ENCODE measurements at places on chromosomes 3 and 15.
A peak's percentile ranks its signal among the peaks of the same experiment; 100 is the strongest.

GRCh38 chr15:41022487-41023090, 69.3 kb downstream of the CHAC1 start:
- DNase-seq = peak; percentile 54

DNA sequence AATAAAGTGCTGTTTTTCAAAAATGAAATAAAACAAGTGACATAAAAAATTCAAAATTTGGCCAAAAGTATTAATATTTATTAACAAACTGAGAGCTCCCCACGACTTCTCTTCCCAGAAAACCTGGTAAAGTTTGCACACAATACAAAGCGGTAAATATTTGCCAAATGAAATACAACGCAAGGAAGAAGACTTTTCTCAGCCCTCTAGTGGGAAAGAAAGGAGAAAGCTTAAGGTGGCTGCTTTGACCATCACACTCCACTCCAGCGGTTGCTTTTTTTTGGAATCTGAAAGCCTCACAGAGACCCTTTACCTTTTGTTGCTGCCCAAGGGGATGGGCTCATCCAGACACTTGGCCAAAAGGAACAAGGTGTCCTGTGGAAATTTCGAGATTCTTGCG, 1.1 kb upstream of the GK5 start:
- DNase-seq = no peak

GRCh38 chr3:186639778-186640472, at the start of gene FETUB:
TSS of gene FETUB (plus strand) at chr3:186640399. CDS start at chr3:186640461, 62 bp downstream.
- DNase-seq = no peak

GRCh38 chr3:135694142-135694541, 271.4 kb upstream of the PPP2R3A start:
- DNase-seq = no peak

GRCh38 chr3:172256101-172256734, 192.0 kb downstream of the GHSR start:
- DNase-seq = no peak

GRCh38 chr15:101469520-101470288, 19.8 kb downstream of the PCSK6 start:
- no peak for DNase-seq

DNA sequence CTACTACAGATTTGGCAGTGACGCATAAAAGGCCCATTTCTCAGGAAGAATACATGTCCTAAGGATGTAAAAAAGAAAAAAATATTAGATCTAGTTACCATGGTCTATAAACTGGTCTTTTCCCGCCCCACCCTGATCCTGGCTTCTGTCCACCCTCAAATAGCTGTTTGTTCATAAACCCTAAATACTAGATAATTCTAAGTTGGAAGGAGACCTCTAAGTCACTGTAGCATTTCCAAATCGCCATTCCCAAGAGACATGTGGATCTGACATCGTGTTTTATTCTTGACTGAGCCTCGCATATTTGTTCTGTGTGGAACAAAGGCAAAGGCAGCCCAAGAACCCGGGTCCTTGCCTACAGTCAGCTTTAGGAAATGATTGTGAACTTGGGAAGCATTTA, 49.0 kb downstream of the LMCD1 start:
- no peak for DNase-seq

DNA sequence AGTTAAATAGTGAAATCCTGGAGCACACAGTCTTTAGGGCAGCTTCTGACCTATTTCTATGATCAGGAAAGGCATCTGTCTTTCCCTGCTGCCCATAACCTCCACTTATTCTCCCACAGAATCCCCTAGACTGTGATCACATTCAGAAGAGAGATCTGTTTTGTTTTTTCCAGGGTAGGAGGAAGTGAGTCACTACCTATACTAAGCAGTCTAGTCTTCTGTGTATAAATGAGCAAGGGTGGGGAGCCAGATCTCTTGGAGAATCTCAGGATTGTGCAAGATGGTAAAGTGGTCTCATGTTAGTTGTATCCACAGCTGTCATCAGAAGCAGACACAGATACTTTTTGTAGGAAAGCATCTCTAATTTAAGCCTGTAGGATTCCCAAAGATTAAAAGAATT, 11.8 kb upstream of the FBXO22 start:
- peak; percentile 89 for DNase-seq

- DNase-seq = no peak
Observed at GRCh38 chr3:156176048-156176447, 55.7 kb downstream of the KCNAB1 start.

DNA sequence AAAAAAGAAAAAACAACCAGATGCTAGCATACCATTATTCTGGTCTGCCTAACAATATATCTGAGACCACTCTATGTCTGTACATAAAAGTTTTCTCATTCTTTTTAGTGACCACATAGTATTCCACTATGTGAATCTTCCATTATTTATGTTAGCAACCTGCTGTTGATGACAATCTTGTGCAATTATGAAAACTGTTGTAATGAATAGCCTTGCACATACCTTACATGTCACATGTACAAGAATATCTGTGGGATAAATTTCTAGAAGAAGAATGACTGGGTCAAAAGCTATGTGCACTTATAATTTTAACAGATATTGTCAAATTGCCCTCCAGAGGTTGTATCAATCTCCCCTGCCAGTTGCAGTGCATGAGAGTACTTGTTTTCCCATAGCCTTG, 62.5 kb downstream of the ARHGAP31 start:
- no peak for DNase-seq

GRCh38 chr3:94520364-94520763, 457.5 kb downstream of the NSUN3 start:
- DNase-seq = no peak

- DNase-seq = no peak
Observed at GRCh38 chr3:42314411-42314810, 48.4 kb upstream of the CCK start.

- peak; percentile 34 for DNase-seq
Observed at GRCh38 chr3:177464392-177465256, 267.3 kb upstream of the TBL1XR1 start.

- peak; percentile 31 for DNase-seq
Observed at GRCh38 chr15:88769161-88769971, 33.9 kb upstream of the ACAN start.

- no peak for DNase-seq
Observed at GRCh38 chr3:51075221-51075775, 309.8 kb upstream of the MANF start.

- peak; percentile 76 for DNase-seq
Observed at GRCh38 chr15:99104788-99105513, at the start of gene SYNM. TSS of gene SYNM (plus strand) at chr15:99105080. CDS start at chr15:99105200, 120 bp downstream.

- peak; percentile 10 for DNase-seq
Observed at GRCh38 chr3:139774560-139775302, 97.0 kb upstream of the NMNAT3 start.

- DNase-seq = peak; percentile 72
Observed at GRCh38 chr3:186823386-186823785, 17.1 kb upstream of the RFC4 start.

- no peak for DNase-seq
Observed at GRCh38 chr3:140529558-140529957, 148.3 kb upstream of the TRIM42 start.

DNA sequence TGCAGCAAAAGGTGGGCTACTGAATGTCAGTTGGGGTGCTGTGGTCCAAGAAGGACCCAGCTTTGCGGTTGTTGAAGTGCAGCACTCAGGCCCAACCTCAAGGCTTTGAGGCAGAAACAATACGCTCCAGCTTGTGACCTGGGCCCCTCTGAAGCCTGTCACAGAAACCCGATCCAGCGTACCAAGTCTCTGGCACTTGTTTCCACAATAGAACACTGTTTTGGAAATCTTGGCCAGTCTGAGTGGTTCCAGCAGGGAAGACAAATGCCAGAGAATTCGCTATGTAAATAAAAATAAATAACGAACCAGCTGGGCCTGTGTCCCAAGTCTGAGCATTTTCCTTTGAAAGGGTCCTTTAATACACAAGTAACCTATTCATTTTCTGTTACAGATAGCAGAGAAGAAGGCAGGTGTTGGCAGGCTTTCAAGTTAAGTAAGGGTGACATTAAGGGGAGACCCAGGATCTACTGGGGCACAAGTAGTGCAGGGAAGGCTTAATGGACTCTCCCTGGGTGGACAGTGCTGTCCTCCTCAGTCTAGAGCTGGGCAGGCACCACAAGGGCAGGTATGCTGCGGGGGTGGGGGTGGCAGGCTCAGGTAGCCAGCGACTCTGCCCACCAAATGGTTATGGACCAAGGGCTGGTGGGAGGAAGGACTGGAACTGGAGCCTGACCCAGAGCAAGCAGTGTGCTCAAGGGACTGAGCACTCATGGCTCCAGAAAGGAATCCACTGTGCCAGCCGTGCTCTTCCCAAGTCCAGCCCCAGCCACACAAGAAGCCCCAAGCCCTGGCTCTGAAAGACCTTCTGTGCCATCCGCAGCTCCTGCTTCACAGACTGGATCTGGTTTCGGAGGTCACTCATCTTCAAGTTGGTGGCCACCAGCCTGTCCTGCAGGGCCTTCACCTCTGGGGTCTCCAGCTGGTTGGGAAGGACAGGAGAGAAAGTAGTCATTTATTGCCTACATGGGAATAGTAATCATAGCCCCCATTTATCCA, 26.3 kb downstream of the CCDC13 start:
- DNase-seq = no peak

- DNase-seq = no peak
Observed at GRCh38 chr3:88058306-88058580, 562 bp downstream of the CGGBP1 start.

DNA sequence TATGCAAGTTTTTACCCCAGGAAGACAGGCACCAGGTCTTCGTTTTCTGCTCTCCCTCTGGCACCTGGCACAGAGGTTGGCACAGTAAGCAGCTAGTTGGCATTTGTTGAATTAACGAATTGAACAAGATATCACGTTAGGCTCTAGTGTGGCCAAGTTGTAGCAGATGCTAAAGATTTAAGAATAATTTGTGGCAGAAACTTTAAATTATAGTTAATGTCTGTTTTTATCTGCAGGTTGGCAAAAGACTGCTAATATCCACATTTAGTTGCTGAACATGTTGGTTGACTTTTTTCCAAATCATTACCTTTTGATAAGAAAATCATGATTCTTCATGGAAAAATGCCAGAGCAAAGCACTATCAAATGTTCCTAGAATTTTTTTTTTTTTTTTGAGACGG, 8.1 kb downstream of the CHRNA5 start:
- no peak for DNase-seq

- DNase-seq = peak; percentile 59
Observed at GRCh38 chr3:154244644-154245043, 79.6 kb downstream of the DHX36 start.

DNA sequence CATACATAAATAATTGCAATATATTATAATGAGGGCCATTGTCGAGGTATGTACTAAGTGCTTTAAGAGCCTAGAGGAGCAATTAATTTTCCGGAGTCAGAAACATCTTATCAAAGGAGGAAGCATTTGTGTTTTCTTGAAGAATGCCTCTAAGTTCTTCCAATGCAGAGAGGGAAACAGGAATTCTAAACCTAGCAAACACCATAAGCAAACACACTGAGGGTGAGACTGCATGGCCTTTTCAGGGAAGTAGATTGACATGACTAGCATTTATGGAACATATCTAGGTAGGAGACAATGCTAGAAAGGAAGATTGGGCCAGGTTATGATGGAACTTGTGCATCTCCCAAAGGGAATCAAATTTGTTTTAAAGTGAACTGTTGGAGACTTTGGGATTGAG, 7.2 kb upstream of the PLCL2 start:
- DNase-seq = no peak

GRCh38 chr3:196619223-196619622, 20.3 kb upstream of the NRROS start:
- DNase-seq = no peak

DNA sequence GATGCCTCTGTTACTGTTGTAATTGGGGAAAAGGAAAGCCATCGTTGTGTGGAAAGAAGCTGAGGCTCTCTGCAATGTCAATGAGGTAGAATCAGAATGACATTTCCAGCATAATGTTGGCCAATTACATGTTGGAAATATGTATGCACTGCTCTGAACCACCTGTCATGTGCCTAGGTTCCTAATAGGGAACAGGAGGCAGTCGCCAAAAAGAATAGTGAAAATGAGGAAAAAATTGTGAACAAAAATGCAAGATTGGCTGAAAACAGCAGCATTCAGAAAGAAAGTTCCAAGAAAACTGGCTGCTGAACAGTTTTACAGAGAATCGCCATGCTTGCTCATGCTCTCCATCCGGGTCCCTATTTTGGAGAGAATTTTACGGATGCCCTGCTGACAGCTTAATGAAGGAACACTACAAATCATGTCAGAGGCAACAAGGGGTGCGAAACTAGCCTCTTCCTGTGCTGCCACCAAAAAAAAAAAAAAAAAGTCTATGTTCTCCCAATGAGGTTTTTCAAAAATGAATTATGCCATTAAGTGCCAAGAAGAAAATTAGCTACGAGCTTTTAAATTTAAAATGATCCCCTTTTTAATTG, 305.9 kb upstream of the ARRDC4 start:
- no peak for DNase-seq

DNA sequence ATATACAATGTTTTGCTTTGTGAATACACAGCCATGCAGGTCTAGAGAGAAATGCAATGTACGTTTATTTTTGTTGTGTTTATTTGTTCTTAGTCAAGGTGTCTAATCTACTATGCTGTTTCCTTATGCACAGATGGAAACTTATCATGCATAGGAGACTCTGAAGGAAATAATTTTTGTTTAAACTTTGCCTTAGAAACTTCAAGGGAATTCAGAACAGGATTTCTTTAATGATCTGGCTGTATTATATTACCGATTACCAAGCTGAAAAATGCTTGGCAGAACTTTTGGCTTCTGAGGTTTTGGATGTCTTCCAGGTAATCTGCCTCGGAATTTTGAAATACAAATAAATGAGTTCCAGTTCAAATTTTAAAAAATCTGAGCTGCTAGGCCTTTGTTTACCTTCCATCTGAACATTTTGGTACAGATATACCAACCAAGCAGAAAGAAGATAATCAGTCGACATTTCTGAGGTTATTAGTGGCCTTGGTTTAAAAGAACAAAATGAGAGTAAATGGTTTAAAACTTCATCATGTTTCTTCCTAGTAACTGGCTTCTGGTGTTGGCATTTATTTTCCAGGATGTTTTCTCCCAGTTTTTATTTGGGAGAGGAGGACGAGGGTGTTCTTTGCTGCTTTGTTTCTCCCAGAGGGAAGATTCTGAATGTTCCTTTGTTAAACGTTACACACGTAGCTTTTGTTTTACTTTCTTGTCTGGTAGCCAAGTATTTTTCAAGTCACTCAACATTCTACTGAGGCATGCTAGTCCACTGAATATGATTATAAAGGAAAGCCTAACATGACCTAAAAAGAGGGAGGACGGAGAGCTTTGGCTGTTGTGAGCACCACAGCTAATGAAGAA, 421.8 kb upstream of the TBL1XR1 start:
- DNase-seq = peak; percentile 81

- DNase-seq = no peak
Observed at GRCh38 chr15:82134461-82134860, 88.6 kb upstream of the MEX3B start.

DNA sequence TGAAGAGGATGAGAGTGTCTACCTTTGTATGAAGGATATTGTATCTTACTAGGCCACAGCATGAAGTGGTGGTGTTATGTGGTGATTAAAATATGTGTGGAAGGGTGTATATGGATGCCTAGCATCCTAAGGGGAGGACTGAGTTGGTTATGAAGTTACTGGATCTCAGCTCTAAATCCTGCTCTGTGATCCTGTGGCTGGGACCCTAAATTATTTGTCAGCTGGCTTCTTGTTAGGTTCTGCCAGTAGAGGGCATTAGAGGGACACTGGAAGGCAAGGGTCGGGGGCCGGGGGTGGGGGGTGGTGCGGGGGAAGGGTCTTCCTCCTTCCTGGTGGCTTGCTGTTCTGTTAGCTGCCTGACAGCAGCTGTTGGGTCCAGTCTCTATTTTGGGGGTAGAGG, 34.9 kb downstream of the MORF4L1 start:
- no peak for DNase-seq
